ENCODE measurements at places on chromosomes 13 and 19. TPM values are rescaled to one million over a fixed set of nuclear protein-coding genes. Genes with fewer than 3 reads are reported as not detected.

DNA sequence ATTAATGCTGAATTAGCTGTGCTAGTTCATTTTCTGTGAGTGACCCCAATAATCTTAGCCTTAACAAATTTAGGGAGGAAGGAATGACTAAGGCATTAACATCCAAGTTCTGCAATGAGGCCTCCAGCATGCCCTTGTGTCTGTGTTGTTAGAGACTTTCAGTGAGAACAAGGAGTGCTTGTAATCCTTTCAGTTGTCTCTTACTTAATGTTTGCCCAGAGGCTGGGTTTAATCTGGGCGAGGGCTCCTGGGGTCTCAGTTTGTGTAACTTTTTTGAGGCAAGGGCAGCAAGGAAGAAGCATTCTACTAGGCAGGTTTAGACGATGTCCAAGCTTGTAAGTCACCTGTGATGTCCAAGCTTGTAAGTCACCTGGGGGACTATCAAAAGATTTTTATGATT, 24.3 kb downstream of the CCNA1 start:
- no peak for DNase-seq

- DNase-seq = no peak
Observed at GRCh38 chr13:39244561-39245230, 206.4 kb downstream of the NHLRC3 start.

DNA sequence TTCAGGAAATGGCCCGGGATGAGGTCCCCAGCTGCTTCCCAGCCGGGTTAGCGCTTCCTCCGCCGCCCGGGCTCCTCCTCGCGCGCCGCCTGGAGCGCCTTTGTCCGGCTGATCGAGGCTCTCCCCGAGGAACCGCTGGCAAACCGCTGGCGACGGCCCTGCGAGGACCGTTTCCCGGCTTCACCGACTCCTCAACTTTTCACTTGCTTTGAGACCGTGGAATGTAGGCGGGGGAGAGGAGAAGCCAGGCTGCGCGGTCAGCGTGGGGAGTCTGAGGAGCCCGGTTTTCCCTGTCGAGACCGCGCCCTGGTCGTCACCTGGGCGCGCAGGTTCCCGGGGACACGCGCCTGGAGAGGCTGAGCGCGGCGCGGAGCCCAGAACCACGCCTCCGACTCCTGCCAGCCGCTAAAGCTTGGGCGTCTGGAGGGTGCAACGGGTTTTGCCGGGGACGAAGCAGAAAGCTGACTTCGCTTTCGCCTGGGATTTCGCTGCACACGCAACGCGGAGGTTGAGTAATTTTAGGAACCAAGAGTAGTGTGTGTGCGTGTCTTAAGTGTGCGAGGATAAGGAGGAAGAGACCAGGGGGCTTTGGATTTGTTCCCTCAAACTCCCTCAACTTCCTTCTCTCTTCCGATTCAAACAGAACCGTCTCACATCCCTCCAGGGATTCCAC, 7.3 kb upstream of the DGKH start:
- peak; percentile 39 for DNase-seq

DNA sequence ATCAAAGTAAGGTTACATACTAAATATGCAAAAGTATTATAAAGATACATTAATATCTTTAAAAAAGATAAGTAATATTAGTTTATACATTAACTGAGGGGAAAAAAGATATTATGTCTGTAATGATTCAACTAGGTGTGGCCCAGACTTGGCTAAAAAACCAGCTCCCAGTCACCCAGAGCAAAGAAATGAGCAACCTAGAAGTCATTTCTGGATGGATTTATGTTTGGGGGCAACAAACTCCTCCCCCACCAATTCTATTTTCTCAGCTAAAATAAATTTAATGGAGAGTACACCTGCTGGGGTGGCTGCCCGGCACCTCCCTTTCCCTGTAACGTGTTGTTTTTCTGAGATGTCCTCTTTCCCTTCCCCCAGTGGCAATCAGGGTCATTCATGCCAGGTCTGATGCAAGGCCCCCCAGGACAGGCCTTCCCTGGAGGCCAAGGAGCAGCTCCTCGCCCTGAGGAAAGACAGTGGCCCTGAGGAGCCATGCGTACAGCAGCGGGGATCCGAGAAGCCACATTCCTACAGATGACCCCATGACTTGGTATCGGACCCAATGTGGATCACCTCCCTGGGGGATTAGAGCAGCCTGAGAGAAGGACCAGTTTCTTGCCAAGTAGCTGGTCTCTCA, 78.6 kb upstream of the DOCK9 start:
- DNase-seq = no peak

FBXO17 gene
- 22.1 TPM for total RNA-seq

RUVBL2 gene
- total RNA-seq = 389 TPM

ZFP14 gene
- total RNA-seq = 1.8 TPM

DNA sequence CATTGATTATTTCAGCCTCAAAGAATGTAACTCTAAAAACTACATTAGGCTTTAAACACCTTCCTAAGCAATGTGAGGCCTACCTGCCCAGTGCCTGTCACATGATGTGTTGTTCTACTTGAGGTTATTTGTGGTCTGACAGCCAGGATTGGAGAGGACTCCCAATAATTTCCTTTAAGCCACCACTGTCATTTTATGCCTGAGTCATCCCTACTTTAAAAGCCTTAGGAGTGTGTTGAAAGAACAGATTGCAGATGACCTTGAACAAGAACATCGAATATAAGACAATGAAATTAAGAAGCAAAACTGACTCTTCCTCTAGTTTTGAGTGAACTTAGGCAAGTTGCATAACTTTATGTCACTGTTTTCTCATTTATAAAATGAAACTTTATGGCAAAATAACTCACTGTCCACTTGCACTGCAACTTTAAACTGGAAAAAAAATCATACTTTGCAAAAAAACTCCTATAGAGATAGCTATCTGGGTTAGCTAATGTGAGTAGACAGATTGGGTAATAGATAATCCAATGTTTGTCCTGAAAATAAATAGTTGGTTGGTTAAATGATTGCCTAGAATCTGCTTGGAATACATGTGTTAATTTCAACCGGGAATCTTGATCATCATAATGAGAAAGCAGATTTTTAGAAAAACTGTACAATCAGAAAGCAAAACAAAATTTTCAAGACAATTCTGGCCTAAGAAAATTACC, 361.2 kb downstream of the SUCLA2 start:
- no peak for DNase-seq

GPR12 gene
- total RNA-seq = not detected

DNA sequence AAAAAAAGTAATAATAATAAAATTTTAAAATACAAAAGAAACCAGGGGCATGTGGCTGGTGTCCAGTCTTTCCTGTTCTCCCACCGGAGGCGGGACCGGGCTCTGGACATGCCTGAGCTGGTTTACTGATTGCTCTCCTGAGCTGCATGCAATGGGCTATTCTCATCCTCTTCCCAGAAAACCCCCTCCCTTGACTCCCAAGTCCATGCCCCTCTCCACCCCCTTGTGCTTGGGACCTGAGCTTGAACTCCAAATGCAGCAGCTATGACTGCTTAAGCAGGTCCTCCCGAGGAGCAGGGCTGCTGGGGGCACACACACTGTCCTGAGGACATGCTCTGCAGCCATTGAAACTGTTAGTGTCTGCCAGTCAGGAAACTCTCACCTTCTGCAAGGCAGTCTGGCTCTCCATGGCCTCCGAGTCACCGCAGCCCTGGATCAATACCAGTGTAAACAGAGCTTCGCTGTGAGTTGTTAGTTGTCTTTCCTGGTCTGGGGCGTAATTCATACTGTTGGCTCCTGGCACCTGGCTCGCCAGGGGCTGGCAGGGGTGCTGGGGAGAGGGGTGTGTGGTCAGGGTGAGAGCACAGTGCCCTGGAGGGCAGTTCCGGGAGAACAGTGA, 41.6 kb upstream of the CHST8 start:
- DNase-seq = no peak

DNA sequence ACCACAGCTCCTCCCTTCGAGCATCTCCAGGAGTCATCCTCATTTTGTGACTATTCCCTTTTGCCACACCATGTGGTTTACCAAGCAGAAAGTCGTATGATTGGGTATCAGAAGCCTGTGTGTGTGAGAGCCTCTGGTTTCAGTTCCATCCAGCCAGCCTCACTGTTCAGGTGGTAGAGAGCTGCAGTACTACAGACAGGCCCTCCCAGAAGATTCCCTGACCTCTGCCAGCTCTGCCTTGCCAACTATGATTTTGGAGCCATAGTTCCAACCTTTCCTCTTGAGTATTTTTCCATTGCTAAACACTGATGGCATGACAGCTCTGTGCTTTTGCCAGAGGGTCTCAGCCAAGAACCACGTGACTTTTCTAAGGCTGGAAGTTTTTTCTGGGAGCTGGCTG, 82.5 kb downstream of the DHRS12 start:
- peak; percentile 28 for DNase-seq

PLEKHA4 gene
- 1.8 TPM for total RNA-seq

DNA sequence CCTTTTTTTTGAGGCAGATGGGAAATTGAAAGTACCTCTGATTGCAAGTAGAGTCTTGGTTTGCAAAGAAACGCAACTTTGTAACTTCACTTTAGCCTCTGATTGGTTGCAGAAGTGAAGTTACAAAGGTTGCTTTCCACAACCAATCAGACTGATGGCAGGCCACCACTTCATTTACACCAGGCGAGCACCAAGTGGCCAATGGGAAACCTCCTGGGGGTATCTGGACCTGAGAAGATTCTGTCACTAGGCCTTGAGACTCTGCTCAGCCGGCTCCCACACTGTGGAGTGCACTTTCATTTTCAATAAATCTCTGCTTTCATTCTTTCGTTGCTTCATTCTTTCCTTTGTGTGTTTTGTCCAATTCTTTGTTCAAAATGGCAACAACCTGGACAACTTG, 19.1 kb downstream of the PEPD start:
- no peak for DNase-seq

DNA sequence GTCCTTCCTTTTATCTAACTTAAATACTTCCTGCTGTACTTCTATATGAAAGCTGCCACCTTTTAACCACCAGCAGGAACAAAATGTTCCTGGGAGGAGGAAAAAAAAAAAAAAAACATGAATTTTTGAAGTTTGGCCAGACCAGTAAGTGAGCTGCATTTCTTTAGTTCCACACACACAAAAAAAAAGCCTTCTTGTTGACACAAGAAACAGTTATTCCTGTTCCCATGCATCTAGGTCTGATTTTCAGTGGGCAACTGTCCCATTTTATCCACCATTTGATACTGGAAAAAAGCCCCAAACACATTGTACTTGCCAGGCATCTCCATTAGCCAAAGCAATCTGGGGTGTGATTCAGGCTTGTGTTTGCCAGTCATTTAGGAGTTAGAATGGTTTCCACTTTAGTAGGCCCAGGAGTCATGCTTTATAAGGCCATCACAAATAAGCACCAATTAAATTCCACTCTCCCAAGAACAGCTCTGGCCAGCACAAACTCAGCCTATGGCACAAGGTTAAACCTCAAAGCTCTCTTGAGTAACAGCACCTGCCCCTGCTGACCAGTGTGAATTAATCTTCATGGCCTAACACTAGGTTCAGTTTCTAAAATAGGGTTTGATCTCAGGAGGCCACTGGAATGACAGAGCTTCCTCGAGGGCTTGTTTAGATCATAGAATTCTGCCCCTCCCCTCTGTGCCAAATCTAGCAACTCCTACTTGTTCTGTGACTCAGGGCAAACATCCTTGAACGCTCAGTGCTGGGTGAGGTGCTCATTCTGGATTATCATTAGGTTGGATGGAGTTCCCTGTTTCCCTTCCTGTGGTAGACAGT, 67.1 kb downstream of the NUFIP1 start:
- peak; percentile 93 for DNase-seq

DNA sequence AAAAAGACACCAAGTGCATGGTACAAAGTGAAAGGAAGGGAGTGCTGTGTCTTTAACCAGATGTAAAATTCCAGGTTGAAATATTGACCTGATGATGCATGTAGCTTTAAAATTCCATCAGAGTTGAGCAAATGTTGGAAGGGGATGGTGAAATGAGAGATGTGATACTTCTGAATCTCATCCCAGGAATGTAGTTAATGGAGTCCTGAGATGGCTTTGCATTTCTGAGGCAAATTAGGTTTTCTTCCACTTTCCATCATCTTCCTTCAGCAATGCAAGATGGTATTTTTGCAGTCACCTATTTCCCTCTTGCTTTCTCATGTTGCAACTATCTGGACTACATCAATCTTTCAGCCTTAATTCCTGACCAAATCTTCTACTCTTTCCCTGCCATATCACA, 194.1 kb upstream of the MIR17HG start:
- DNase-seq = no peak

DNA sequence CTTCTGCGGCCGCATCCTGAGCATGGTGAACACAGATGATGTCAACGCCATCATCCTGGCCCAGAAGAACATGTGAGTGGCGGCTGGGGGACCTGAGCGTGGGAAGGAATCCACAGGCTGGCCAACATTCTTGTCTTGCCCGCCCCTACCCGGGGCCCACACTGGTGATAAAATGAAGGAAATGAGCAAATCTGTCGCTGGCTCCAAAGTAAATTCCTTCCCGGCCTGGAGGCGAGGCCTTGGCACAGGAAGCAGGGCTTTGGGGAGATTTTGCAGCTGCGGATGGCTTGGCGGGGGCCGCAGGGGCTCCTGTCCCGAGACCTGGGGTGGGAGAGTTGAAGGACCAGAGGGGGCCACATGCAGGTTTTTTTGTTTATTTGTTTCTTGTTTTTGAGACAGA, 4.4 kb downstream of the KXD1 start:
- no peak for DNase-seq

DNA sequence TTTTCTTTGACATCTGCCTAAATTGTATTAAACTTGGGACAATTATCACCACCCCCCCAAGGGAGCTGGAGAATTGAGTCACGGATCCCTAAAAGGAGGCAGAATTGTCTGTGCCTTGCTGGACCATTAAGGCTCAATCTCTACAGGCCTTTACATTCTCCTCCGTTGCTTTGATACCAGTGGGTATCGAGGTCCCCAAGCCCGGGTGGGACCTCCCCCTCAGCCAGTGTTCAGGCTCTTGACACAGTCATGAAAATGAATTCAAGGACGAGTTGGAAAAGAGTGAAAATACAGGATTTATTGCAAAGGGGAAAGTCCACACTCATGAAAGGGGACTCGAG, 5.6 kb downstream of the PPP1R15A start:
- DNase-seq = no peak

DNA sequence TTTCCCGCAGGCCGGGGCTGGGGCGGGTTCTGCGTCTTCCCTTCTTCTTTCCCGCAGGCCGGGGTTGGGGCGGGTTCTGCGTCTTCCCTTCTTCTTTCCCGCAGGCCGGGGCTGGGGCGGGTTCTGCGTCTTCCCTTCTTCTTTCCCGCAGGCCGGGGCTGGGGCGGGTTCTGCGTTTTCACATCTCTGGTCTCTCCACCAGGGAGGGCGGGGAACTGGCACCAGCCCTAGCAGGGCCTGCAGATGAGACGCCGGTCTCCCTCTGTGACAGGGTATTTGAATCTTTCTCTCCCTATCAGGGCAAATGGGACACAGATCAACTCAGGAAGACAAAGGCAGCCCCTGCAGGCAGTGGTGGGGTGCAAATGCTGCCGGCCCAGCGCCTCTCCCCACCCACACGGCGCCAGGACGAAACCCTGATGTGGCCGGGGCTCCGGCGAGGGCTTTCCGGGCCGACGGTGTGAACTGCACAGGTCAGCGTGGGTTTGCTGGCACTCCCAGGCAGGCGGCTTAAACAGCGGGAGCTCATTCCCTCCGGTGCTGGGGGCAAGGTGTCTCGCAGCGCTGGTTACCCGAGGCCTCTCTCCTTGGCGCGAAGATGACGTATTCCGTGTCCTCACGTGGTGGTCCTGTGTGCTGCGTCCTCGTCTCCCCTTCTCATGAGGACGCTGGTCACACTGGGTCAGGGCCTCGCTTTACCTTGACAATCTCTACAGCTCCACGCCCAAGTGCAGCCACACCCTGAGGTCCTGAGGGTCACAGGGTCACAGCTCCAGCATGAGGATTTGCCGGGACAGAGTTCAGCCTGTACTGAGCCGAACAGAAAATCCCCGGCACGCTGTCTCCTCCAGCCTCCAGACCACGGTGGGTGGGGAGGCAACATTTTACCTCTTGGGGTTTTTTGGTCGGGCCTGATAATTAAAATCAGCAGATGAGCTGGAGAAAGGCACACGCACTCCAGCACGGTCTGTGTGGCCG, 717 bp upstream of the C13orf46 start:
- DNase-seq = no peak

- DNase-seq = no peak
Observed at GRCh38 chr19:23474761-23475160, 79.5 kb upstream of the ZNF91 start.

Measured in RPMI7951 (cell line).